ENCODE measurements at places on chromosomes 4 and X. TPM values are rescaled to one million over a fixed set of nuclear protein-coding genes. Genes with fewer than 3 reads are reported as not detected.

Gene MAGEE1
- polyA plus RNA-seq: 3.6 TPM

Gene GLRA3
- 0.98 TPM for polyA plus RNA-seq

Gene GPM6B
- 1.5 TPM for polyA plus RNA-seq

Gene PCYT1B
- 0.13 TPM for polyA plus RNA-seq

Gene XAGE1B
- not detected for polyA plus RNA-seq

Gene SLC6A14
- polyA plus RNA-seq: not detected

Gene CLTRN
- polyA plus RNA-seq: not detected

Gene CACNA1F
- polyA plus RNA-seq: not detected
